ENCODE measurements at places on chromosomes 16 and 17.

GRCh38 chr16:35734728-35735402 lies 2275.5 kb downstream of the TP53TG3F start:
- DNase-seq = no peak

- DNase-seq = no peak
Measured at GRCh38 chr16:86730597-86730996, 152.2 kb downstream of the FOXL1 start.

DNA sequence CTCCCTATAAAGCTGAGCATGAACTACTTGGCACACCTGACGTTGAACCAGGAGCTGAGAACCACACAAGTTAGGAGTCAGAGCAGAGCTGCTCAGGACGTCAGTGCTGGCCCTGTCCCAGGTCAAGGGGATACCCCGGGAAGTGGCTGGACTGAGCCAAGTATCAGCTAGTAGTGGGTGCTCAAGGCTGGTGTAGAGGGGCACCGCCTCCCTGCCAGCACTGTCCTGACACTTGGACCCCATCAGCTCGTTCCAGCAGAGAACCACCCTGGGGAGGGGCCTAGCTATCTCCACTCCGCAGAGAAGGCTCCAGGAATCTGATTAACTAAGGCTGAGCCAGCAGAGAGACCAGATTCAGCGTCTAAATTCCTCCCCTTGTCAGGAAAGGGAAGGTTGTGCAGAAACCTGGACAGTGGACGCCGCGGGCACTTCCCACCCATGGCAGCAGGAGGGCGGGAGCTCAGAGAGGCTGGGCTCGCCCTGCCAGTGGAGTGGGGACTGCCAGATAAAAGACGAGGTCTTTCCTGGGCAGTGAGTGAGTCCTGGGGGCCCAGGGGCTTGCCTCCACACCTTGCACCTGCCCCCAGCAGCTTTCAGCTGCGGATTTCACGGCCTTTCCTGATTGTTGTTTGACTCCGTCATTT lies 21.0 kb downstream of the C16orf90 start:
- DNase-seq = no peak

DNA sequence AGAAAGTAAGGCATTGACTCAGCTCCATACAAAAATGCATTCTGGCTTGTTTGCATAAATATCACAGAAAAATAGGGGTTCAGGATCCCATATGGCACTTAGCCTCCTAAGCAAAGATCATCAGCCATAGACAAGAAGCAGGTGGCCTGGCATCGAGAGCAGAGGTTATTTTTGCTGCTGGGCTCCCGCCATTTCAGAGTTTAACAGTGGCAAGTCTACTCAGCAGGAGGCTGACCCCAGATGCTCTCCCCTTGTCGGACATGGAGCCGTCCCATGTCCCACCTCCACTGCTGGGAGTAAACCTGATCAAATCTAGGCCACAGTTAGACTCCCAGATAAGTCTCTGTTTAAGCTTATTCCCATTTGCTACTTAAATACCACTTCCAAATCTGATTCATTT lies 269.1 kb downstream of the FTO start:
- DNase-seq = no peak

DNA sequence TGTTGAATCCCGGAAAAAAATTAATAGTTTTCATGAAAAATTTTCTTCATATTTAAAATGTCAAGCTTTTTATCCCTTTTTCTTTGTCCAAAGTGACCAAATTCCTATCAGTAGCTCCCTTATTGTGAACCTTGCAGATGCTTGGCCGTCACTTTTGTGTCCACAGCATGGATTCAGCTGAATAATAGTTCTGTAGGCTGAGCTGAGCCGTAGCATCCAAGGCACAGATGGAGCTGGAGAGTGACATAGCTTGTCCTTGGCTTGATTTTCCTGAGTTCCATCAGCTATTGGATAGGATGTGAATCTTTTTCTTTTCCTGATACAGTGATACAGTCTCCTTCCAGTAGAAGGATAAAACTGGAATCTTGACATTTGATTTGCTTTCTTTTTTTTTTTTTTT lies 3.6 kb downstream of the NUP85 start:
- no peak for DNase-seq

- no peak for DNase-seq
Measured at GRCh38 chr16:68564382-68564985, 25.4 kb downstream of the ZFP90 start.

GRCh38 chr16:67451704-67452435 lies 20.9 kb downstream of the HSD11B2 start:
- DNase-seq = no peak

GRCh38 chr16:51152691-51153576 lies 1.9 kb upstream of the SALL1 start:
- no peak for DNase-seq

All from hypothalamus (tissue), 51 donors.